NAMALWA (cell line): ENCODE measurements at places on chromosomes 1 and 21.
A peak's percentile ranks its signal among the peaks of the same experiment; 100 is the strongest.

DNA sequence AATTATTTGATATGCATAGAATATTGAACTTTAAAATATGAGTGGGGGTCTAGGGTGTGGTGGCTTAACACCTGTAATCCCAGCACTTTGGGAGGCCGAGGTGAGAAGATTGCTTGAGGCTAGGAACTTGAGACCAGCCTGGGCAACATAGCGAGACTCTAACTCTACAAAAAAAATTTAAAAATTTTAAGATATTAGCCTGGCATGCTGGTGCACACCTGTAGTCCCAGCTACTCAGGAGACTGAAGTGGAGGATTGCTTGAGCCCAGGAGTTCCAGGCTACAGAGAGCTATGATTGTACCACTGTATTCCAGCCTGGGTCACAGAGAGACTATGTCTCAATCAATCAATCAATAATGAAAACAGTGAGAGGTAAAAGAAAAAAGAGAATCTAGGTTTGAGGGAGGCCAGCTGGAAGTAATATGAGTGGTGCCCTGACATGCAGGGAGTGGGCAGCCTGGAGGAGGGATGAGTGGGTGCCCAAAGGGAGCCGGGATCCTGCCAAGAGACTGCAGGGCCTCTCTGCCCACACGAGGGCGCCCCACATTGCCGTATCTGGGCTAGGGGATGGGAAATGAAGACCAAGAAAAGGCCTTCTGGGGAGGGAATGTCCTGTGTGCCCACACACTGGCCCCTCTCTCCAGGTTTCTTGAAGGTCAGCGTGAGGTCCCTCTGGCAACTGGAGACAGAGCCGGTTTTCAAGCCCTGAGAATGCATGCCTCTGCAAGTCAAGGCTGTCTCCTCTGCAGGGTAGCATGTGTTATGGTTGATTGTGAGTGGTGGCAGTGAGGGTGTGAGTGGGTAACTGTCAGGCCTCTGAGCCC, 93.9 kb upstream of the PPM1J start:
- peak; percentile 69 for DNase-seq

DNA sequence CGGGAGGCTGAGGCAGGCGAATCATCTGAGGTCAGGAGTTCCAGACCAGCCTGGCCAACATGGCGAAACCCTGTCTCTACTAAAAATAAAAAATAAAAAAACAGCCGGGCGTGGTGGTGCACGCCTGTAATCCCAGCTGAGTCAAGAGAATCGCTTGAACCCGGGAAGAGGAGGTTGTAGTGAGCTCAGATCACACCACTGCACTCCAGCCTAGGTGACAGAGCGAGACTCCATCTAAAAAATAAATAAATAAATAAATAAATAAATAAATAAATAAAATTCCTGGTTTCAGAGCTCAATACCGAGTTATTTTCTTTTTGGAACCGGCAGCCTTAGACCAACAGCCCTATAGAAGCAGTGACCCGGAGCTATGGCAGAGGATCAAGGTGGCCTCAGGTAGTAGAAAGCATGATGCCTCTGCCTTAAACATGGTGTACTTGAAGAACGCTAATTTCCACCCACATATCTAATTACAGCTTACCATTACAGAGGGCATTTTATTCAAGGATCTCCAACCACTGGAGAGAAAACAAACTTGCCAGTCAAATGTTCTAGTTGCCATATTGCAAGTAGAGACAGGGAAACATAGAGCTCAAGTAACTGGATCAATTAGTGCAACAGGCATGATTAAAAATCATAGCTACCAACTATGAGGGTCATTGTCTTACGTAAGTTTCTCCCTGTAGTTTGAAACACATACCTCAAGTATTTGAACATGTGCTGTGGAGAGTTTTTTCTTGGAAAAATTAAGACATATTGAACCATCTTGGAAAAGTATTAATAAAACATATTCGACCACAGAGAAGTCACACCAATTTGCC, 2.0 kb upstream of the ENAH start:
- peak; percentile 18 for DNase-seq

DNA sequence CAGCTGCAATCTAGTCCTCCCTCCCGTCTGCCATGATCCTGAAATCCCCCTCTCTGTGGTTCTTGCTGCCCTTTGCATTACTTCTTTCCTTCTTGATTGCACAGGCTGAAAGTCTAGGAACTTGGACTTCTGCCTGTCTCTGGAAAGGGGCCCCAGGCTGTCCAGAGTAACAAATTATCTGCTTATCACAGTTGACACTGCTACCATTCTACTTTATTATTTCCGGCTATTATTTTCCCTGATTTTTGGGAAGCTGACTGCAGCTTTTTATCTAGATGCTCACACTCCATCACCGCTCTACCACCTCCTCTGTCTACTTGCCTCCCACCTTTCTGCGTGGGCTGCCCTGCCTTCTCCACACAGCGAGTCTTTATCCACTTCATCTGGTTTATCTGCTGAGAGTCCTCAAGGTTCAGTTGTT, 202.1 kb upstream of the PLXNA2 start:
- no peak for DNase-seq

DNA sequence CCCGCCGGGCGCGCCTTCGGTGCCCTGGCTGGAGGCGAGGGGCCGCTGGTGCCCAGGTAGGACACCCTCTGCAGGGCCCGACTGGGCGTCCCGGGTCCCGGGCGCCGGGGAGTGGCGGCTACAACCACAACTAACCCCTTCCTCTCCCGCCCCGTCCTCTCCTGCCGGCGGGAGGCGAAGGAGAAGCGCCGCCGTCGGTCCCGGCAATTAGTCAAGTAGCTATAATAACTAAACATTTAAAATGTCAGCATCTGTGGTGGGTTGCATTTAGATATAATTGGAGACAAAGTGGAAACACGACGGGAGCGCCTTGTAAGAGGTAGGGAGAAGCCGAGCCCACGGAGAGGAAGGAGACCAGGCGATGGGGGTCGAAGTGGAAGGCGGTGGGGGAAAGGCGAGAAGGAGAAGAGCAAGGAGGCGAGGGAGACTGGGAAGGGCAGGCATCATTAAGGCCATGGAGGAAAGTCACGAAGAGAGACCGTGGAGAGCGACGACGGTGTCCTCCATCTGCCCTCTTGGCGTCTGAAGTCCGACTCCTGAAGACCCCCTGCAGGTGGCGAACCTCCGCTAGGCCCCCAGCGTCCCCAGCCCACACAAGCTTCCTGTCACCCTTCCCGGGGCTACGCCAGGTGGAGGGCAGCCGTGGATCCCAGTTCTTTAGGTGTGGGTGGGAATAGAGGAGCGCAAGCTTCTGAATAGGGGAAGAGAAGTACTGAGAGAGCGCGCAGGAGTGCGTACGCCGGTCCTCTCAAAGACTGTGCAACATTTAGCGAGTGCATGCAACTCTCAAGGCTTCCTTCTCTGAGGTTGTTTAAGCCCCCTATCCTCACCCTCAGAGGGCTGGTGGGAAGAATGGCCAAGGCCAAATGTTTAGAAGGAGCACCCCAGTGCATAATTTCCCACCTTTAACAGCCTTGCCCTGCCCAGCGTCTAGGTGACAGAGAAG, 1.6 kb downstream of the CNIH3 start:
- no peak for DNase-seq

DNA sequence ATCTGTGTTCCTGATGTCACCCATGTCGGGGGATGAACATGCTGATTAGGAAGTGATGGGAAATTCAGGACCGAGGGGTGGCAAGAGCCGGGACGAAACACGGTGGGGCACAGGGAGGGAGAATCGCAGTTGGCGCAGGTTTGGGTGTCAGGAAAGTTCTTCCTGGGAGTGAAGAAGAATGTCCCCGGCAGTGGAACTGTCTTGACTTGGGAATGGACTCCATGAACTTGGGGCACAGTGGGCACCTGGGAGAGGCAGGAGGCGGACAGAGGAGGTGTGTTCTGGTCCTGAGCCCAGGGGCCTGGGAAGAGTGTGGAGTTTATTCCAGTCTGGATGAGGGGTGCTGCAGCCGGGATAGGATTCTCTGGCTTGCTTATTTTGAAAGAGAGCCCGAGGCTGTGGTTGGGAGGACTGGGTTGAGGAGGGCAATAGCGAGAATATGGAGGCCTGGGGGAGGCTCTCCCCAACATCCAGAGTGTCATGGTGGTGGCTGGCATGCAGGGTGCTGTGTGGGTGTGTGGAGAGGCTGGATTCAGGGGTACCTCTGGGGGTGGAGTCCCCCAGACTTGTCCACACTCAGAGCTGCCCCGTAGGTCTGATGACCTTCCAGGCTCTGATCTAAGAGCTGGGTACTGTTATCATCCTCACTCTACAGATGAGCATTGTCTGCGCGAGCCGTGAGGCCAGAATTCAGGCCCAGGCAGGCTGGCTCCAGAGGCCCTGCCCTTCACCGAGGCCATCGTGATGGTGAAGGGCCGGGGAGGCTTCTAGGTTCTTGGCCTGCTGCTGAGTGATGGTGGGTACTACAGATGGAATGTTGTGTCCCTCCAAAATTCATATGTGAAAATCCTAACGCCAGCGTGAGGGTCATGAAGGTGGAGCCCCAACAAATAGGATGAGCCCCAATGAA, 274.5 kb upstream of the C1orf174 start:
- DNase-seq: no peak

DNA sequence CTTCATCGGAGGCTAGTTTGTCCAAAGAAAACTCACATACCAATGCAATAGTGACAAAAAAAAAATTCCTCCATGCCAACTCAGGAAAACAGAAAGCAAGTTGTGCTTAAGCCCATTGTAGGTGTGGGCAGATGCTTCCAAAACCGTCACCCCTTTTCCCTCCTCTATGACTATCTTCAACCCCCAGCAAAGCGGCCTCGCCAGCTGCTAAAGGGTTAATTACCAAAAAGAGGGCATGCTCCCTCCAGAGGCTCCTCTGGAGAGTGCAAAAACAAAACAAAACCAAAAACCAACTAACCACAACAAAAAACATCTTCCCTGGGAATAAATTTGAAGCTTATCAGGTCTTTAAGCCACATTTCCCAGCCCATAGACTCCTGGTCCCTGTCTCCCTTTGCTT, 1.2 kb downstream of the LMOD1 start:
- DNase-seq: peak; percentile 30

GRCh38 chr1:22413799-22414198, 37.9 kb upstream of the ZBTB40 start:
- DNase-seq: no peak

DNA sequence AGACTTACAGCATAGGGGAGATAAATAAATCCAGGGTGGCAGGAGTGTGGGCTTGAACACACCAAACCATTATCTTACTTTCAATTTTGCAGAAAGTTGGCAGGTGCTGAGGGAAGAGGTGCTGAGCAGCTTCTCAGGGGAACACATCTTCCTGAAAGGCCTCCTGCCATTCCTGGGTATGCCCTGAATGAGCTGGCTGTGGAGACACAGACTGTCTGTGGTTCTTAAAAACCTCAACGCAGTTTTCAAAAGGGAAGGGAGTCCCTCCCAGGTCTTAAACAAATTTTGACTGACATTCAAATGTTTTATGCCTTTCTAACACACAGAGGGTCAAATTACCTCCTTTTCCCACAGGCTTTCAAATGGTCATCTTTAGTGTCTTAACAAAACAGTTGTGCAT, 166.9 kb downstream of the TNFSF18 start:
- no peak for DNase-seq

GRCh38 chr1:227742738-227743715, 7.8 kb downstream of the SNAP47 start:
- no peak for DNase-seq

DNA sequence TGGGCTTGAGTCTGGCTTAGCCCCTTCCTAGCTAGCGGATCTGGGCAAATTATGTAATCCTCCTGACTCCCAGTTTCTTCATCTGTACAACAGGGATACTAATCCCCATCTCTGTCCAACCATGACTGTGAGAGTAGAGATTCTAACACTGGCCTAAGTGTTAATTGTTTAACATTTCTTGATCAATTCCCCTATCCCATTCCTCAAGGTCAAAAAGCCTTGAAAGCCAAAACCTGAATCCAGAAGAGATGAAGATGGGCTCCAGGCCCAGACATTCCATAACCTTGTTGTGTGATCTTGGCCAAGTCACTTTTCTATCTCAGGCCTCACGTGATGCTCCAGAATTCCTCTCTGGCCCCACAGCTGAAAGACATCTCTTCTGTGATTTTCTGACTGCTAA, 18.8 kb upstream of the PHLDA3 start:
- no peak for DNase-seq

GRCh38 chr1:115219927-115220326, 118.1 kb downstream of the NGF start:
- no peak for DNase-seq

- DNase-seq: no peak
These were observed 25.4 kb downstream of the SLC30A10 start for GRCh38 chr1:219902951-219903350.

DNA sequence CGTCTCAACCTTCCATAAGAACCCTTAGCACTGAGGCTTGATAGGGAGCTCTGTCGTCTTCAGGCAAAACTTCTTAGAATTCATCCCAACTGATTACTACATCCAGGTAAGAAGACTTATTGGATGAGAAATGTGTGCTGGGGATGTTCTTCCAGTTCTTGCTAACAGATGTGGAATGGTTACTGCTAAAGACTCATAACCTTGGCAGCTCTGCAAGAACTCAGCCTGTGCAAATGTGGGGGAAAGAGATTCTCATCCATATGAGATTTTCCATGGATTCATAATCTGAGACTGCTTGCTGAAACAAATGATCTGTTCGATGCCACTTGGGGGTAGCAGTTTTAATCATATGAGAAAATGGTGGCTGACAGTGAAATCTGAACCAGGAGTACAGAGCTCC, 48.2 kb downstream of the NTPCR start:
- DNase-seq: no peak

GRCh38 chr1:205381305-205381704, 24.6 kb upstream of the KLHDC8A start:
- no peak for DNase-seq

GRCh38 chr1:147622731-147623130, 47.6 kb downstream of the ACP6 start:
- no peak for DNase-seq

DNA sequence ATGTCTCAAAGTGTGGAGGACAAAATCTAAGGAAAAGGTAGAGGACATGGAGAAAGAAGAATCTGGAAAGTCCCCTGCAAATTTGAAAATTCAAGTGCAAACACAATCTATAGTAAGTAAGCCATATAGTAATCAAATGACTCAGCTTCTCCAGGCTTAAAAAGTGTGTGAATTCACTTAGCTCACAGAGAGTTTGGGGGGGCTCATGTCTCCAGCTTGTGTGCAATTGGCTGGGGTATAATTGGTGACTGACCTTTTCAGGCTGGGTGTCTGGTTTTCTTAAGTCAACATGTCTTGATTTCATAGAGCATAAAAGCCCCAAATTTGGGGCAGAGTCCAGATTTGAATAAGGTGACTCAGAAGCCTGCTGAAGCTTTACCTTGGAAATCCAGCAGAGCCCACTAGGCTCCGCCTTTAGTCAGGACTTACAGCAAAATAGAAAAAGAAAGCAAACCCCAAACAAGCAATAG, 8.6 kb downstream of the CLDN14 start:
- DNase-seq: no peak

GRCh38 chr1:15354580-15354965, 55.1 kb upstream of the EFHD2 start:
- DNase-seq: no peak

GRCh38 chr1:164771041-164771618, 212.1 kb downstream of the PBX1 start:
- DNase-seq: no peak

- DNase-seq: no peak
These were observed 83.9 kb upstream of the EDEM3 start for GRCh38 chr1:184838504-184838951.

- DNase-seq: peak; percentile 96
These were observed 36.1 kb upstream of the CACYBP start for GRCh38 chr1:174963529-174964125.
